ENCODE measurements at places on chromosomes 6 and 20.

DNA sequence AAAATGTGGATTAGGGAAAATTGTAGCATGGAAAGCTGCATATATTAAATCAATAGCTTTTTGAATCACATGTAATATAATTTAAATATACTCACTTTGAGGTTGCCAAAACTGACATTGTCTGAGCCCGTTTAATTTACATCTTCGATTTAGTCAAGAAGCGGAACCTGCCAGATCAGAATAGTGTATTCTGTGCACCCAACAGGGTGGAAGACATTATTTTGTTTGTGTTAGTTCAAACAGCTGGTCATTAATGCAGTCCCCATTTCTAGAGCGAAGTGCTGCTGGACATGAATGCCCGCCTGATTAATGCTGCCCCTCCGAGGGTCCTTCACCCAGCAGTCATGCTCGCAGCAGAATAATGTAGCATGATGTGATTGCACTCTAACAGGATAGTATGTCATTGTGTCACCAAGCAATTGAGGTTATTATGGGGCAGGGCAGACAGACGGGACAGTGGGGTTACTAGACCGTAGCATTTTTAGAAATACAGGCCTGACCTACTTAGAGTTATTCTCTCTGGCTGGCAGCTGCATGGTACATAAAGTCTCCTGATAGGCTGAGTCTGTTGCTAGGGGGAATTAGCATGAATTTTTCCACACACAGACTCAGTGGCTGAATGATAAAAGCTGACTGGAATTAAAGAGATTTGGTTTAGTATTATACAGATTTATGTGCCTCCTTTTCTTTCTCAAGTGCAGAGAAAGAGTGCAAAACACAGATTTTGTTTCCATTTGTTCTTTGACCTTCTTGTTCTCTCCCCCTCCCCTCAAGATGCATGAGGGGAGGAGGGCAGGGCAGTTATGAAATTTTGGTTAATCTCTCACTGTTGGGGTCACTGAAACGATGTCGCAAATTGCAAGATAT lies 147.1 kb downstream of the PRL start:
- no peak for DNase-seq

DNA sequence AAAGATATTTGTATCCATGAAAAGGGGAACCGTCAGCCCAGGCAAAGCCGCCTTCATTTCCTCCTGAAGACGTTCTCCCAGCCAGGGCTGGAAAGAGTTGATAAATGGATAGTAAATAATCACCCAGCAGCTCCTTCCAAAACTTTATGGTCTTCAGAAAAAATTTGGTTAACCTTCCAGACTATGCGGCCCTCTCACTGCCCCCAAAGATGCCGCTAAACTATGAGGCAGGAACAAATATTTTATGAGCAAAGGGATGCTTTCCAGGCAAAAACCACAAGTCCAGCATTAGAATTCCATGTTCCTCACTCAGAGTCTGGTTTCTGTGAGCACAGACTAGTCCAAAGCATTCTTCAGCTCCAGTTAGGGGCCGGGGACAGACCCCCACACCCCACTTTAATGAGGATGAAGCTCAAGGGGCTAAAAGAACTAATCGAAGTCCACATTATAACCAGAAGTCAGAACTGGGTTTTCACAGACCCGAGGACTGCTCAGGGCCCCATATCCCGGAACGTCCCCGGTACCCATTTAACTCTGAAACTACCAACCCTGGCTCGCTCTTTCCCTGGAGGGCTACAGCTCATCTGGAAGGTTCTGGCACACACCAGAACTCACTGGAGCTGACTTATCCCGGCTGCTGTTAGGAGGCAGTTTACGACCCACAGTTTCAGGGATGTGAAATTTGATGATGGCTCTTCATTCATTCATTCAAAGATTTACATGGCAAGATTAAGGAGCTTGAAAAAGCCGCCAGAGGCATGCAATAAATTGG lies 29.4 kb downstream of the BMP7 start:
- DNase-seq, result no peak

DNA sequence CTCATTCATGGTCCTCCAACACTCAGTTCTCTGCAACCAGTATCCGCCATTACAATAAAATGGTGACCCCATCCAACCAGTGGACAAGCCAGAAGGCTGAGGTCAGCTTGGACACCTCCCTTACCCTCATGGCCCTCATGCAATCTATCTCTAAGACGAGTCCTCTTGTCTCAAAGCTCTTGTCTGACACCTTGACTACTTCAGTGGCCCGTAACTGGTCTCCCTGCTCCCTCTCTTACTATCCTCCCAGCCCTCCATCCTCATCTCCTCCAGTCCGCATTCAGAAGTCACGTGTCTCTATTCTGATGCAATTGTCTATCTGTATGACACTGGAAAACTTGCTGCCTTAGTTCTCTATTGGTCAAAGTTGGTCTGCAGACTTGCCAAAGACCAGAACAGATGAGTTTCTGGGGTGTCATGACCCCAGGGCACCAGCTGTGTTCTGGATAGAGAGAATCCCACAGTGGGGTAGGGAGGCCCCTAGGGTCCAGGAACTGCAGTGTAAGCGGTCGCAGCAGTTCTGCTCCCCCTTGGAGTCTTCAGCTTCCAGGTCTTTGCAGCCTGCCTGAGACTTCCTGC lies 59.6 kb upstream of the RNF24 start:
- DNase-seq, result no peak

DNA sequence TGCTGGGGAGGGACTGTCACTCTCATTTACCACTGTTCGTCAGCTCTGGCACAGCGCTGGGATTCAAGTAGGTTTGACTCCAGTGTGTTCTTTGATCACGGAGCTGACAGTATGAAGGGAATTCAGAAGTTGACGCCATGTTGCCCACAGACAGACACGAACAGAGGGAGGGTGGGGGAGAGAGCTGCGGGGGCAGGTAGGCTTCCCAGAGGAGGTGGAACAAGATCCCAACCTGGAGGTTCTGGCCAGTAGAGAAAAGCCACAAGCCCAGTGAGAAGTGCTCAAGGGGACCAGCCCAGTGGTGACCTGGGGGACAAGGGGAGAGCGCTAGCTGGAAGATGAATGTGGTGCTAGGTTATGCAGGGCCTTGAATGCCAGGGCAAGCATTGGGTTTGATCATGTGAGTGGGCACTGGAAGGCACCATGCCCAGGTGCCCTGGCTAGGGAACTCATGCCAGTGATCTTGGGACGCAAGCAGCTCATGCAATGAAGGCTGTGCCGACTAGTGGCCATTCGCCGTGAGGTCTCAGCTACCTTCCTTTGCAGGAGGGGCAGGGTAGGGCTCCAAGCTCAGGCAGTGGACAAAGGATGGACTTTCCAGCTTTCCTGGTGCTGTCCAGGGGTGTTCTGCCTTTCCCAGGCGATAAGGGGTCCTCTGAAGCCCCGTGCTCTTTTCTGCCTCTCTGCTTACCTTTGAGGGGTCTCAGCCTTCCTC lies 50.4 kb upstream of the APCDD1L start:
- no peak for DNase-seq

GRCh38 chr20:10521836-10522235 lies 86.7 kb downstream of the SLX4IP start:
- no peak for DNase-seq

- DNase-seq, result no peak
Measured at GRCh38 chr20:10387686-10388085, 46.3 kb downstream of the MKKS start.

GRCh38 chr6:142242269-142242668 lies 59.5 kb upstream of the ADGRG6 start:
- DNase-seq, result no peak

DNA sequence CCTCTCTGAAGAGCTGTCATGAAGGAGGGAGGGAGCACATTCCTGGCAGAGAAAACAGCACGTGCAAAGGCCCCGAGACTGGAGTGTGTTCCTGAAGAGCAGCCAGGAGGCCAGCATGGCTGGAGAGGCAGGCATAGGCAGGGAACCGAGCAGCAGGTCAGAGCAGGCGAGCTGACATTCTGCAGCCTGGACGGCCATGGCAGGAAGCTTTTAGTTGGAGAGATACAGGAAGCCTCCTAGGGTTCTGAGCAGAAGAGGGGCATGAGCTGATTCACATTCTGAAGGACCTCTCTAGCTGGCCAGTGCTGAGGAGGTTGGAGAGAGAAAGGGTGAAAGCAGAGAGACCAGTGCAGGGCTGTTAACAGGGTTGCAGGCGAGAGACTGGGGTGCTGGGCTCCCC lies 29.7 kb downstream of the POFUT1 start:
- no peak for DNase-seq

- DNase-seq, result no peak
Measured at GRCh38 chr6:104702126-104702841, 157.4 kb downstream of the HACE1 start.

- DNase-seq, result no peak
Measured at GRCh38 chr20:31716818-31717477, 5.7 kb downstream of the BCL2L1 start.

GRCh38 chr6:89028774-89029173 lies 51.8 kb upstream of the PNRC1 start:
- DNase-seq, result no peak

DNA sequence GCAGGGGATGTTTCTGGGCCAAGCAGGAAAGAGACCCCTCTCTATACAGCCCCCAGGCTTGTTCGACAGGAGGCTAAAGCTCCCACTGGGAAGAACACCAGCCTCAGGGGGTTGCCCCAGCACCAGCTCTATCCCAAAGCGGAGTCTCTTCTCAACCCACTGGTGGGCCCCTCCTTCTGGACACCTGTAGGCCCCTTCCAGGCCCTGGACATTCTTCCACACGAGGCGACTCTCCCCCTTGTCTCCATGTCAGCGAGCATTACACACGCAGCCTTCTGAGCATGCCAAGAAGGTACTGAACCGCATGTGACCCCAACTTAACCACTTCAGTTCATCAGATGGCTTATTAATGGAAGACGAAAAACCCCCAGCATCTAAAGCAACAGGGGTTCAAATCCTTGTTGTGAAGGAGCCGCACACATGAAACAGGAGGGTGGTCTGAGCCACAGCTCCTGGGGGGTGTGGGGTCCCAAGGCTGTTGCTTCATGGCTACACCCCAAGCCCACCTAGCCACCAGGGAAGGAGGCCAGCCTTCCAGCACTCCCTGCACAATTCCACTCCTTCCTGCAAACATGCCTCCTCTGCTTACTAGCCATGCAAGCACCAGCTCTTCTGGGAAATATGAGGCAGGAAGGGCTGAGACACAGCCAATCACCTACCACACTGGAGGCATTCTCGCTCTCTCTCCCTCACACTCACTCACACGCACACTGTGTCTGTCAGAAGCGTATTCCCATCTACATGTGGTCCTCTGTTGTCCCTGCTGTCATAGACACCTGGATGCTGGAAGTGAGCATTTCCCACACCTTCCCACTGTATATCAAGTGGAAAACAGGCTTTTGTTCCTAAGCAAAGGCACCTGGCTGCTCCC lies 104.5 kb downstream of the NOL4L start:
- DNase-seq, result no peak

- no peak for DNase-seq
Measured at GRCh38 chr20:10658051-10658823, 15.6 kb downstream of the JAG1 start.

DNA sequence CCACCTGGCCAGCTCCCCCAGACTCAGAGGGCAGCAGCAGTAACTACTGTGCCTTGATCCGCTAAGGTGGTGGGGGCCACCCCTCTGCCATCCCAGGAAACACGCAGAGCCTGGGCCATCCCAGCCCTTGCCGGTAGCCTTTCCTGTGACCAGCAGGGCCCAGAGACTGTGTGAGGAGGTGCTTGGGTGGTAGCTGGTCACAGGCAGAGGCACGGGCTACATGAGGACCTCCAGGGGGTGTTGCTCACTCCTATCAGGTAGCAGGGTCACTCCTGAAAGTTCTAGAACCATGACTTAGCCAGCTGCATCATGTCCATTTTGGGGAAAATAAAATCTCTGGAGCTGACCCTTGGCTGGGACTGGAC lies 22.8 kb downstream of the PCMTD2 start:
- no peak for DNase-seq

- DNase-seq, result no peak
Measured at GRCh38 chr6:51396583-51396982, 577.9 kb downstream of the TFAP2B start.

- no peak for DNase-seq
Measured at GRCh38 chr6:157527471-157527907, 146.5 kb downstream of the ZDHHC14 start.

- no peak for DNase-seq
Measured at GRCh38 chr6:129667621-129668020, 42.4 kb downstream of the ARHGAP18 start.

GRCh38 chr6:87830907-87831306 lies 128.9 kb upstream of the AKIRIN2 start:
- DNase-seq, result no peak

DNA sequence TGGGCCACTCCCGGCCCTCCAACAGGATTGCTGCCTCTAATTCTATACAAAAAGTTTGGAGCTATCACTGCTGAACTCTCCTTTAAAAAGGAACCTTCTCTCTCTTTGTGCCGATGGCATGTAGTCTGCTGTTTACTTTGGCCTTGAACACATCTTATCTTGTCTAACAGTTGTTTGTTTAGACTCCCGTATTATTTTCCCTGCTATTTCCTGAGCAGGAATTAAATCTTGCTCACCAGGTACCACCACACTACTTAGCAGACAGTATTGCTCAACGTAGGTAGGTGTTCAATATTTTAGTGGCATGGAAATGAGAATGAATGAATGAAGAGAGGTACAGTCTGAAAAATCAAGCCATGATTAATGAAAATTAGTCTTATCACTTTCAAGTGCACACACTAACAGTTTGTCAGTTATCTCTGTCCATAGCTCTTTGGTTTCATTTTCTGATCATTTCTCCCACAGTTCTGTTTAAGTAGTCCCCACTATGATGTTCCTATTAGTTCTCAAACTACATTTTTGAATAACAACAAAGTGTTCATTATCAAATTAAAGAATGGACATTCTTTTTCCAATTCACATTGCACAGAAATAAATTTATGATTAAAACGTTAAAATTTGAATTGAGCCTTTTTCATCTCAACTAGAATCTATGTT lies 6.8 kb upstream of the HEY2 start:
- no peak for DNase-seq

DNA sequence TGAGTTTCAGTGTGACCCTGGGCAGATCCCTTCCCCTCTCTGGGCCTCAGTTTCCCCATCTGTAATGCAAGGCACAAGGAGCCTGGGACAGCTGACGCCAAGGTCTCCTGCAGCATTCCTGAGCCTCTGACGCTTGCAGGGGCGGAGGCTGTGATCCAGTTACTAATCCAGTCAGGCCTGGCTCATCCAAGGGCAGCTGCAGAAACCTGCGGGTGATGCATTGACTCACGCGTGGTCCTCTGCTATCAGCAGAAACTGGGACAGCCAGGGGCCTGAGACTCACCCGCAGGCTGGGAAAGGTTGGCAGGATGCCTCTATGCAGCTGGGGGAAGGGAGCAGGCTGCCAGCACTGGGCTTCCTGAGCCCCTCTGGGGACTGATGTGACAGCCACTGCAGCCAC lies 65.0 kb upstream of the SIRPA start:
- no peak for DNase-seq

DNA sequence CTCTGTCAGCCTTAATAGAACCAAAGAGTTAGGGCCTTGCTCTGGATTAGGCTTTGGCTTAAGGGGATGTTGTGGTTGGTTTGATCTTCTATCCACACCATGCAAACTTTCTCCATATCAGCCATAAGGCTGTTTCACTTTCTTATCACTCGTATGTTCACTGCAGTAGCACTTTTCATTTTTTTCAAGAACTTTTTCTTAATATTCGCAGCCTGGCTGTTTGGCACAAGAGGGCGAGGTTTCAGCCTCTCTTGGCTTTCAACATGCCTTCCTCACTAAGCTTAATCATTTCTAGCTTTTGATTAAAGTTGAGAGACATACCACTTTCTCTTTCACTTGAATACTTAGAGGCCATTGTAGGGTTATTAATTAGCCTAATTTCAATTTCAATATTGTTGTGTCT lies 193.1 kb downstream of the NRN1 start:
- DNase-seq, result no peak

GRCh38 chr6:44725070-44725469 lies 337.6 kb downstream of the CDC5L start:
- DNase-seq, result no peak

GRCh38 chr6:24093381-24093780 lies 32.6 kb upstream of the NRSN1 start:
- DNase-seq, result no peak

Measured in stimulated activated CD4-positive, alpha-beta T cell treated with anti-CD3 and anti-CD28 coated beads, Interleukin-1b, Interleukin-23, amount 100 ng/mL, for 24 hours (primary cell).